ENCODE measurements at places on chromosomes 3 and 15.
A peak's percentile ranks its signal among the peaks of the same experiment; 100 is the strongest.

DNA sequence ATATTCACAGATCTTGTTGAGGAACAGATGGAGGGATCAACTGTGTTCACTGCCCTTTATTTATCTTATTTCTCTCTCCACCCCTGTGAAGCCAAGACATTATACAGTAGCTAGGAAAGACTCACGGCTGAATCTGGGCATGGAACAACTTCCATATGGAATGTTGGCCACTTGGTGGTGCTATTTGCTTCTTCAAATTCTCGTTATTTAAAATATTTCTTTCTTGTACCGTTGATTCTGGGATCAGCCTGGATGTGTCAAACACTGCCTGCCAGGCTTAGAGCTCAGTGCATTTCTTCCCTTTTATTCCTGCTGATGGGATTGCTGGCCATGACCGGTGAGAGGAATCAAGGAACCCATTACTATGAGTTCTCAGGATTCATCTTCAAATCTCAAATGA lies 17.5 kb upstream of the GASK1A start:
- DNase-seq = peak; percentile 77

DNA sequence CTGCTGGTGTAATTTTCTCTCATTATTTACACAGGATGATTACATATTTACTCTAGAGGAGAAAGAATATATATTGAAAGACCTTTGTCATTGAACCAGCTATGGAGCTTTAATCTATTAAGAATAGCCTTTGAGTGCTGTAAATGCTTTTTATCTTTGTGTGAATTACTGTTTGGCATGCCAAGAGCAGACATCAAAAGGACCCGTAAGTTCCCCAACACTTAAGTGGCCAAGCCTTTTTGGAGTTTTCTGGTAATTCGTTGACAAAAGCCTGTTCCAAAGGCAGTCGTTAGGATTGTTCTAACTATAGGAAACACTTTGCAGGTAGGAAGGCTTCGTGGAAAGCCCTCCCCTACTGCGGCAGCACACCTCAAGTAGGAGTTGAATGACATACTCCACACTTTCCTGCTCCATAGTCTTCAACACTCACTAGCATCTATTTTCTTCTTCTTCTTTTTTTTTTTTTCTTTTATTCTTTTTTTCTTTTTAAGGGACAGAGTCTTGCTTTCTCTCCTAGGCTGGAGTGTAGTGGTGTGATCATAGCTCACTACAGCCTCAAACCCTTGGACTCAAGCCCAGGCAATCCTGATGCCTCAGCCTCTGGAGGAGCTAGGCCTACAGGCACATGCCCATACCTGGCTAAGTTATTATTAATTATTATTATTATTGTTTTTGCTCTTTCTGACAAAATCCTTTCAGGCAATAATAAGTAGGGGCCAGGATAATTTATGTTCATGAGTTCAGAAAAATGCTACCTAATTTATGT lies 98.6 kb downstream of the SUCNR1 start:
- no peak for DNase-seq

GRCh38 chr3:163261056-163261455 lies 1764.4 kb downstream of the OTOL1 start:
- DNase-seq = no peak

DNA sequence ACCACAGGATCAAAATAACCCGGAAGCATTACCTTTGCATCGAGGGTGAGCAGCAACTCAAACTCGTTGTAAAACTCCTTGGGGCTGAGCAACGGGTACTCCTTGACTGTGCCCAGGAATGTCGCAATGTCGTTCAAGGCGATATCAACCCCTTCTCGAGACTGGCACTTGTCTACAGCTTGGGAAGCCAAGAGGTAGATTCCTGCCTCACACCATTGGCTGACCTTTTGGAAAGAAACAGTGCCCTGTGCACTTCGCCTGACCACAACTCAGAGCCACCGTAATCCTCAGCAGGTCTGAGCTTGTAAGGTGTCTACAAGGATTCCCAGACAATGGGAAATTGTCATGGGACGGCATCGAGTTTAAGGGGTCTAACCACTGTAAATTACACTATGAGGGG lies 43.9 kb downstream of the B3GNT5 start:
- no peak for DNase-seq

- no peak for DNase-seq
Measured at GRCh38 chr3:124121379-124122312, 129.7 kb upstream of the ROPN1 start.

DNA sequence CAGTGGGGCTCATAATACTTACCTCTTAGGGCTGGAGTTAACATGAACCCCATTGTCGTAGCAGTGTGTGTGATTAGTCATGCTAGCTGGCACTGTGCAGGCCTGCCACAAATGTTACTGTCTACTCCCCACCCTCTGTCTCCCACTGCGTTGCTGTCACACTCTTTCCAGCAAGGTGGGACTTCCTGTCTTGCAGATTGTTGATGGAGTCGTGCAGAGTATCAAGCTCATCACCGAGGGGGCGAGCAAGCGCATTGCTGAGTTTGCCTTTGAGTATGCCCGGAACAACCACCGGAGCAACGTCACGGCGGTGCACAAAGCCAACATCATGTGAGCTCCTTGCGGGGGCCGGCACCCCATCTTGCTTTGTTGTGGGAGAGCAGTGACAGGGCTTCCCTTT lies 12.9 kb downstream of the IDH3A start:
- DNase-seq = no peak

DNA sequence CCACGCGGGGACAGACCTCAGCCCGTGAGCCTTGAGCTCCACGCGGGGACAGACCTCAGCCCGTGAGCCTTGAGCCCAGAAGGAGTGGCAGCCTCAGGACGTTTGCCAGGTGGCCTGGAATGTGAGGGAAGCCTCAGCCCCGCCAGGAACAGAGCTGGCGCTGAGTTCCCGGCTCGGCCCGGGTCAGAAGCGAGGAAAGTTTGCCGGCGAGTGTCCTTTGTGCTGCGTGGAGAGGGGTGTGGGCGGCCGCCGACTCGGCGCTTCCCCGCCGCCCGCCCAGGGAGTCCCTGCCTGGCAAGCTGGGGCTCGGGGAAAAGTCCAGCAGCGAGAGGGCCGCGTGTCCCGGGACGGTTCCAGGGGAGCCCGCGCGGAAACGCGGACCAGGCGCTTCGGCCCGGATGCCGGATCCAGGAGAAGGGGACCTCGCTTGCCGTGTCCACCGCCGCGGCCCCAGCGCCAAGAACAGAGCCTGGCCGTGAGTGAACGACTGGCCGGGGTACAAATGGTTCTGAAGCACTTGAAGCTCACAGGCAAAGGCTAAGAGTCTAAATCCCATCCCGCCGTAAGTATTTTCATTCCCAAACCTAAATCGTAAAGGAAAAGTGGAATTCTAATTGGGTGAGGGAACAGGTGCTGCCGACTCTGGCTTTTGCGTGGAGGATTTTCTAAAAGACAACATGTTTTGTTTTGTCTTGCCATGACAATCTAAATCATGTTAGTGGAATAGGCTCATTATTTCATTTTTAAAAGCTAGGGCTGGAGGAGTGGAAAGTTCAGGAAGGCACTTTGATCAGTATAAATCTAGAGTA lies 1.7 kb downstream of the LRRN1 start:
- DNase-seq = no peak

DNA sequence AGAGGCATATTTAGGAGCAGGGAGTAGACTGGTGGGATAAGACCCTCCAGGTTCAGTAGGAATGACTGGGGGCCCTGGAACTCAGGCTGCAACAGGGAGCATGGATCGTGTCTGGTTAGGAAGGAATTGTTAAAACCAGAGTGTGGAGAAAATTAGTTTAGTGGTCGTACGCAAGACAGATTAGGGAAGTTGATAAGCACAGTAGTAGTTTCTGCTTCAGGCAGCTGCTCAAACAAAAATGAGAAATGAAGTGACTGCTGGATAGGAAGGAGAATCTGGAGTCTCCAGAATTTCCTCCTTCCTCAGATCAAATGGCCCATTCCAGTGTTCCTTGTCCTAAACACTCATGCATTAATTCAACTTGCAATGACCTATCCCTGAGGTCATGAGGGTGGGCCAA lies 11.2 kb downstream of the MYD88 start:
- DNase-seq = no peak

- DNase-seq = no peak
Measured at GRCh38 chr3:123663977-123664376, 79.1 kb upstream of the HACD2 start.

- DNase-seq = no peak
Measured at GRCh38 chr15:70361891-70362290, 264.2 kb upstream of the TLE3 start.

- DNase-seq = no peak
Measured at GRCh38 chr3:195591852-195592251, 8.1 kb upstream of the APOD start.

- DNase-seq = no peak
Measured at GRCh38 chr3:24520101-24520495, 25.4 kb upstream of the THRB start.

GRCh38 chr3:119796785-119797184 lies 14.9 kb downstream of the NR1I2 start:
- DNase-seq = no peak

DNA sequence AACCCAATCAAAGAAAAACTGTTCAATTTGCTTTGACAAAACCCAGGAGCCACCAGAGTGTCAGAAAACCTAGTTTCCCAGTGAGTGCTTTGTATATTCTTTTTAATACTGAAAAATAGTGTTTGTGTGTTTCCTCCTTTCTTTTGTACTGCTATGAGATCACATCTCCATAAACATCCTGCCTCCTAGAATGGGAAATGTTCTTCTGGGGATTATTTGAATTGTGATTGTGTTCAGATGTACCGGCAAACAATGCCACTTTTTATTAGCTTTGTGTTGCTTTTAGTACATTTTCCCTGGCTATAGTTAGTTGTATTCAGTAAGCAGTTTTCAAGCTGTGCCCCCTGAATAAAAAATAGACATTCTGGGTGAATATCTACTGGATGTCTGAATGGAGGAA lies 148.0 kb upstream of the NR2E3 start:
- DNase-seq = no peak

- peak; percentile 47 for DNase-seq
Measured at GRCh38 chr15:89770041-89770440, 6.1 kb upstream of the MESP2 start.

GRCh38 chr15:68375716-68376220 lies 56.2 kb downstream of the ITGA11 start:
- no peak for DNase-seq

DNA sequence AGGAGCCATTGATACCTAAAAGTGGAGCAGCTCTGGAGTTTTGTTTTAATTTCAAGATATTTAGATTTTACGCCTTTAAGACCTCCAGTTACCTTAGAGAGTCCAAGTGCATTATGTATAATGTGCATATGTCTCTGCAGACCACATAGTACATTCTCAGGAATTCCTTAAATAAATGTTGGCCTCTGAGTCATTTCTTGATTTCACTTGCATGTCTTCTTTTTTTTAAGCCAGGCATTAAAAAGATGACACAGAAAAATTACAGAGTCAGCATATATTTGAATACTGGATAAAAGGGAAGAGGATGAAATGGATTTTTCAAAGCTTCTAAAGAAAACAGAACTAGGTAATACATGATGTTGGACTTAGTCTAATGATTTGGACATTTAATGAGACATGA lies 125.2 kb downstream of the TMCO5A start:
- DNase-seq = peak; percentile 53

DNA sequence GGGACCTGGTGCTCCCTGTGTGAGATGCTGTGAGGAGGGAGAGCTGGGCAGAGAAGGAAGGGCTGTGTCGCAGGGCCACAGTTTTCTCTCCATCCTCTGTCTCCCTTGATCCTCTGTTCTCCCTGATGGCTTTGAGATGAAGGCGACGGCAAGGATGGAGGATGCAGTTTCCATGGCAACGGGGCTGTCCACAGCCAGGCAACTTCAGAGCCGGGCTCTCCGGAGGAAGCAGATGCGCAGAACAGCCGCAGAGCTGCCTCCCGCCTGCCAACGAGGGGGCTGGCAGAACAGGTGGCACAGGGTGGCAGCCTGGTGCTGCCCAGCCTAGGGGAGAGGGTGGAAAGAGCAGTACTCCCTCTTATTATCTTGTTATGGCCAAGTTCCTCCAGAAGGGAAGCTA lies 9.9 kb upstream of the GRM2 start:
- DNase-seq = no peak

GRCh38 chr15:58457466-58457965 lies 25.7 kb downstream of the LIPC start:
- peak; percentile 54 for DNase-seq

DNA sequence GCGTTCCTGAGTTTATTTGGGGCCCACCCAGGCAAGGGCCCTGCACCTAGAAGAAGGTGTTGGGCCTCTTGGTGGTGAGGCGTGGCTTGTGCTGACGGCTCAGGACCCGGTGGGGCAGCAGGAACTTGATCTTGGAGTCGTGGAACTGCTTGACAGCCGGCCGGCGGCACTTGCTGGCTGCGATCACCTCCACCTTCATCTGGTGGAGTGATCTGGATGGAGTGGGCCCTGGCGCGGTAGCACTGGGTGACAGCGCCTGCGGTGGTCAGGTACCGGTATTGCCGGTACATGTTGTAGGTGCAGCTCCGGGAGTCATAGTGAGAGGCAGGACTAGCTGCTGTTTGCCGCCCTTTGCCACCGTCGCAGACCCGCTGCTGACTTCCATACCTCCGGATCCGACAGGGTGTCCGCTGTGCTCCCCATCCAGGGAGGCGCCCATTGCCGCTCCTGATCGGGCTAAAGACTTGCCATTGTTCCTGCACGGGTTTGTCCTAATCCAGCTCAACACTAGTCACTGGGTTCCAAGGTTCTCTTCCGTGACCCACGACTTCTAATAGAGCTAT lies 136.8 kb downstream of the ANO10 start:
- DNase-seq = no peak

- DNase-seq = no peak
Measured at GRCh38 chr3:143472731-143473523, 353.4 kb downstream of the CHST2 start.

GRCh38 chr15:71826196-71826595 lies 15.8 kb downstream of the NR2E3 start:
- DNase-seq = no peak

GRCh38 chr3:15023249-15023648 lies 41.9 kb downstream of the MRPS25 start:
- DNase-seq = no peak

GRCh38 chr3:195450731-195451229 lies 8.0 kb upstream of the ACAP2 start:
- DNase-seq = peak; percentile 97

DNA sequence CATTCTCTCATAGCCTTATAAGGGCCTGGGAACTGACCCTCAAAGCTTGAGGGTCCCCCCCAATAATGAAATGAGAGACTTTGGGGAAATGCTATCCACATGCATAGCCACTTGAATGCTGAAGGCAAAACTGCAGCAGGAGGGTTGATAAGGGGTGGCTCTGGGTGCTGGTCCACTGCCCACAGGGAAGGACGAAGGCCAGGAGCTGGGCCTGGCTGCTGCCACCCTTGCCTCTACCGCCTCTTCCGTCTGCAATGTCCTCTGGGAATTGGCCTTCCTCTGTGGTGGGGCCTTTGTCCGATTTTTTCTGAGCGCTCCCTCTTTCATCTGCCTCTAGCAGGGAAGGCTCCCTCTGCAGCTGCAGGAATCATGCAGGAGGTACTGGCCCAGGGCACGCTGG lies 41.0 kb downstream of the OCA2 start:
- DNase-seq = no peak

DNA sequence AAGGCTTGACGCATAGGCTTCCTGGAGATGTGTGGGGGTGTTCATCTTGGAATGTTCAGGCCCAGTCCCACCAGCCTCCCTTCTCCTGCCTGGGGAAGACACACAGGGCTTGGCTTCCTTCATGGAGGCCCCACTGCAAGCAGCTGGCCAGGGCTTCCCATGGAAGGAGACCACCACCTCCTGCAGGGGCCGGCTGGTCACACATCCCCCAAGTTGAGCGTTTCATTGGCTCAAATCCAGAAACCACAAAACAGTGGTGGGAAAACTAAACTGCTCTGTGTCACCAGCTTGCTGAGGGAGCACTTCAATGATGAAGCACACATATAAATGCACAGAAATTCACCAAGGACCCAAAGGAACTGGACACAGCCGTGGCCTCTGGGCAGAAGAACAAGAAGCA lies 8.3 kb downstream of the IQSEC1 start:
- DNase-seq = no peak

- DNase-seq = no peak
Measured at GRCh38 chr3:138148503-138148902, 16.3 kb upstream of the A4GNT start.

All from fibroblast of pulmonary artery (primary cell).